Type B pancreatic cell (in vitro differentiated cells): ENCODE measurements at places on chromosomes 2 and 18.

GRCh38 chr2:58553937-58554336, 312.8 kb upstream of the FANCL start:
- no peak for DNase-seq

GRCh38 chr2:202172439-202173211, 65.8 kb downstream of the SUMO1 start:
- no peak for DNase-seq

GRCh38 chr18:67794521-67794920, 278.0 kb upstream of the DSEL start:
- DNase-seq = no peak

GRCh38 chr18:48129621-48130082, 199.2 kb upstream of the SMAD2 start:
- no peak for DNase-seq

- no peak for DNase-seq
Measured at GRCh38 chr18:58788971-58789875, 75.5 kb upstream of the ZNF532 start.
